Parietal lobe (tissue), 2 donors: ENCODE measurements at places on chromosomes 3 and 15. TPM values are rescaled to one million over a fixed set of nuclear protein-coding genes. Genes with fewer than 3 reads are reported as not detected.

Gene GPR27
- 27.9 TPM for total RNA-seq

Gene NDUFAF3
- 43.8 TPM for total RNA-seq

Gene CDCP1
- total RNA-seq = 1.6 TPM

Gene GOLGA8J
- total RNA-seq = not detected

Gene XCR1
- total RNA-seq = not detected

Gene CPLX3
- 1.6 TPM for total RNA-seq

Gene TAGLN3
- 141 TPM for total RNA-seq

Gene ROBO2
- total RNA-seq = 526 TPM

Gene IL20RB
- total RNA-seq = 1.3 TPM

Gene TRH
- total RNA-seq = 1.6 TPM

Gene MASP1
- total RNA-seq = 59.8 TPM
